ENCODE measurements at places on chromosomes 6 and 20.
A peak's percentile ranks its signal among the peaks of the same experiment; 100 is the strongest.

DNA sequence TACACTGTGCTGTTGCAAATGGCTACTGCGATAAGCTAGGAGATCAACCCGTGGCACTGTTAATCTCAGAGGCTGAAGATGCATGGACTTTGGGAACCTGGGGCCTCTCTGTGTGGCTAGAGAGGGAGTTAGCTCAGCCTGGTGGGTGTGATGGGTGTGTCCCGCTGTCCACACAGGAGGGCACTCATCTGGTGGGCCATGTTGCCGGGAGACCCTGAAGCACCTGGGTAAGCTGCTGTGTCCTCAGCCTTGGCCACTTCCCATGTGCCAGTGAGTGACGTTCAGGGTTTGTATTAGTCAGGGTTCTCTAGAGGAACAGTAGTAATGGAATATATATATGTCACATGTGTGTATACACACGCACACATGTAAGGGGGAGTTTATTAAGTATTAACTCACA lies 132.7 kb downstream of the ERMARD start:
- no peak for DNase-seq

- DNase-seq: no peak
These were observed 425 bp downstream of the HBS1L start for GRCh38 chr6:135054226-135054568.

DNA sequence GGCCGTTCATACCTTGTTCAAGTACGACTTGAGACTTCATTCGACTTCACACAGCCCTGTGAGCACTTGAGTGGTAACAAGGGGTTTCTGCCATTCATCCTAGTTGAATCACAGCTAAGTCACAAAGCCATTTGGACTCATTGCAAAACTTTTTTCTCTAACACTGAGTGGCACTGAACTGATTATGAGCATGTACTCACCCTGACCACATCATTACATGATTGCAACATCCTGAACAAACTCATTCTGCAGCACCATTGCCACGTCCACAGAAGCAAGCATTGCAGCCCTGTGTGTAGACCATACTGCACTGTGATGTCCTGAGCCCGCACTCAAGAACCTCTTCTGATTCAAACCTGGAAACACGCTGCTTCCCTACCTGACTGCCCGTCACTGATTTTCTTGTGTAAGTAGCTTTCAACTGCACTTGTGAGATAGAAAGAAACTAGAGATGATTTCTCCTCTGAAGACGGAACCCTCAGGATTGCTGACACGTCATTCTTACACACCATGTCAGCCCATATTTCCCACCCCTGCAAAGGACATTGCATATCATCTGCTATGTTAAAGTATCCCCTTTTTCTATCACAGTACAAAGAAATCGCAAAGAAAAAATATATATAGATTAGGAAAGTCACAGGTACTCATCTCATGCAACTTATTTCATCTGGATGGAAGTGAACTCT lies 81.6 kb downstream of the C6orf118 start:
- peak; percentile 92 for DNase-seq

- DNase-seq: no peak
These were observed 29.5 kb upstream of the PKIB start for GRCh38 chr6:122580737-122581136.

DNA sequence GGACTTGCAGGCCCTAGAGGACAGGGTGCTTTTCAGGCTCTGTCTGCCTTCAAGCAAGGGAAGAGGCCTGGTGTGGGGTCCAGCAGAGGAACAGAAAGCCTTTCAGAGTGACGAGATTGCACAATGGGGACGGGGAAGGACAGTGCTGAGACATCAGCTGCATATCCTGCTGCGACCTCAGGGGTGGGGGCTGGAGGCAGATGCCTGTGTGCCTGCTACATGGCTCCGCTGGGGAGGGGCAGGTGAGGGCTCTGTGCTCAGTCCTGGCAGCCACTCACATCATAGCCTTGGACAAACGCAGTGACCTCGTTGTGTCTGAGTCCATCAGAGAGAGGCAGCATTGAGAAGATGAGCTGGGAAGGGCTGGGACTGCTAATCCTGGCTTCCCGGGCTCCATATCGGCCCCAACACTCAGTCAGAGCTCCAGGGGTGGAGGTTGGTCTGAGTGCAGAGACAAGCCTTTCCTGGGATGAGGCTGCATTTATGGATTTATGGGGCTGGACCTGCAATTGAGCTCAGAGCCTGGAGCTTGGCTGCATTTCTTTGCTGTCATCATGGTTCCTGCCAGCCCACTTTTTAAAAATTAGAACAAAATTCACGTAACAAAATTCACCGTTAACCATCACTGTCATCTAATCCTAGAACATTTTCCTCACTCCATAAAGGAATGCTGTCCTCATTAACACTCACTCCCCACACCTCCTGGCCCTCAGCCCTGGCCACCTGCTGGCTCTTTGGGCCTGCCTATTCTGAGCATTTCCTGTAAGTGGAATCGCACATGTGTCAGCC lies 196.9 kb upstream of the SLC24A3 start:
- no peak for DNase-seq

- no peak for DNase-seq
These were observed 126.7 kb upstream of the MLIP start for GRCh38 chr6:53984581-53984980.

GRCh38 chr6:80438772-80439171 lies 332.3 kb downstream of the BCKDHB start:
- peak; percentile 96 for DNase-seq

GRCh38 chr6:8087870-8088754 lies 14.2 kb downstream of the EEF1E1 start:
- no peak for DNase-seq

- no peak for DNase-seq
These were observed 9.6 kb upstream of the LY6G5C start for GRCh38 chr6:31690231-31691077.

DNA sequence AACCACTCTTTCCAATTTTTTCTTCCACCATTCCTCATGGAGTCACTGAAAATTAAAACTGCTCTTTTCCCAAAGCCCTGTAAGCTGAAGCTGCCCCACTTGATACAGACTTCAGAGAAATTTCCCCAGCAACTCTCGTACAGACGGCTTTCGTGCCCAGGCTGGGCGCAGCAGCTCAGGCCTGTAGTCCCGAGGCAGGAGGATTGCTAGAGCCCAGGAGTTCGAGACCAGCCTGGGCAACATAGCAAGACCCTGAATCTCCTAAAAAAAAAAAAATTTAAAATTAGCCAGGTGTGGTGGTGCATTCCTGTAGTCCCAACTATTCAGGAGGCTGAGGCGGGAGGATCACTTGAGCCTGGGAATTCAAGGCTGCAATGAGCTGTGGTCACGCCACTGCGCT lies 6.6 kb downstream of the PPDPF start:
- no peak for DNase-seq

- DNase-seq: no peak
These were observed 1159.7 kb downstream of the GRIK2 start for GRCh38 chr6:102553214-102553613.

DNA sequence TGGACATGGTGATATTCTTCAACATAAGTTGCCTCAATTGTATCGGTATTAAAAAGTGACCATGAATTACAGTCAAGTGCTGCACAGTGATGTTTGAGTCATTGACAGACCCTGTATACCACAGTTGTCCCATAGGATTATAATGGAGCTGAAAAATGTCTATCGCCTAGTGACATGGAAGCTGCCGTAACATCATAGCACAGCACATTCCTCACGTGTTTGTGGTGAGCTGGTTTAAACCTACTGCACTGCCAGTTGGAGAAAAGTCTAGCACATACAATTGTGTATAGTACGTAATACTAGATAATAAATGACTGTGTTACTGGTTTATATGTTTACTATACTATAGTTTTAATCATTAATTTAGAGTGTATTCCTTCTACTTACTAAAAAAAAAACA lies 150.2 kb downstream of the CDH26 start:
- peak; percentile 89 for DNase-seq
